NCI-H524 treated with DMSO at 0.1 percent for 48 hours (cell line): ENCODE measurements at places on chromosomes 2 and 18.
A peak's percentile ranks its signal among the peaks of the same experiment; 100 is the strongest.

- DNase-seq = peak; percentile 38
Observed at GRCh38 chr2:128473175-128474035, 154.7 kb upstream of the HS6ST1 start.

DNA sequence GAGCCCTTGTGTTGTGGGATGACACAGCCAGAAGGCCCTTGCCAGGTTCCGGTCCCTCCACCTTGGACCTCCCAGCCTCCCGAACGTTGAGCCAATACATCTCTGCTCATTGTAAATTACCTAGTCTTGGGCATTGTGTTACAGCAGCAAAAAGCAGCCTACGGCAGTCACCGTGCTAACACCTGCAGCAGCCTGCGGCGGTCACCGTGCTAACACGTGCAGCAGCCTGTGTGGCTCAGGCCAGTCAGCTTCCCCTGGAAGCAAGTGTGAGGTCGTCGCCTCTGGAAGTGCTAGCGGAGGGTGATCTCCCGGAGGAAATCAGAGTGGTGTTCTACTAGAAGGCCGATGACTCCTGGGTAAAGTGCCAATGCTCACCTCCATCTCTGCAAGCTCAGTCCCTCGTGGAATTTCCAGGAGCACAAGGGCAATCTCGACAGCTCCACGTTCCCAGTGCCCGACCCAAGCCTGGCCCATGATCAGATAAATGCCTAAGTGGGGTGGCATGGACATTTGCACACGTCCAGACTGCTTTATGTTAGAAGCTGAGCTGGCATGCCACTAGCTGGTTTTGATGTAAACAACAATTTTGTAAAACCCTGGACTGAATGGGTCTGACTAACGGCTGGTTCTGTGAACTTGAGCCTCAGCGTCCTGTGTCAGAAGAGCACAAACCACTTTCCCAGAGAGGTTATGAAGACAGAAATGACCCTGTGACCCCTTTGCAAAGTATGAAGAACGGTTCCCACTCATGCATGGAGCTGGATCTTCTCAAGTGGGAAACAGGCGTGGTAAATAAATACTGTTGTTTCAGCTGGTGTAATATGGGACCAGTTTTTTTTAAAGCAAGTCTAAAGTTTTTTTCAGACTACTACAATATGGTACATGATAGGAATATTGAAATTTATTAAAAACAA, 11.4 kb upstream of the CNDP1 start:
- DNase-seq = no peak

DNA sequence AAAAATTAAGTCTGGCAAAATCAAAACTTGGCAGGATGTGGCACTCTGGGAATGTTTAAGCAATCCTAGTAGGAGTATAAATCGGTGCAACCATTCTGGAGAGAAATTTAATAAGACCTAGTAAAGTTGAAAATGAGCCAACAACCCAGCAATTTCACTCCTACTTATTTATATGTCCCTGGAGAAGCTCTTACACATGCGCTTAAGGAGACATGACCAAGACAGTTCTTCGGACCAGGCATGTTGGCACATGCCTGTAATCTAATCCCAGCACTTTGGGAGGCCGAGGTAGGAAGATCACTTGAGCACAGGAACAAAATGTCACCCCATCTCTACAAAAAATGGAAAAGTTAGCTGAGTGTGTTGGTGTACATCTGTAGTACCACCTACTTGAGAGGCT, 374.6 kb upstream of the LYPD1 start:
- DNase-seq = no peak

DNA sequence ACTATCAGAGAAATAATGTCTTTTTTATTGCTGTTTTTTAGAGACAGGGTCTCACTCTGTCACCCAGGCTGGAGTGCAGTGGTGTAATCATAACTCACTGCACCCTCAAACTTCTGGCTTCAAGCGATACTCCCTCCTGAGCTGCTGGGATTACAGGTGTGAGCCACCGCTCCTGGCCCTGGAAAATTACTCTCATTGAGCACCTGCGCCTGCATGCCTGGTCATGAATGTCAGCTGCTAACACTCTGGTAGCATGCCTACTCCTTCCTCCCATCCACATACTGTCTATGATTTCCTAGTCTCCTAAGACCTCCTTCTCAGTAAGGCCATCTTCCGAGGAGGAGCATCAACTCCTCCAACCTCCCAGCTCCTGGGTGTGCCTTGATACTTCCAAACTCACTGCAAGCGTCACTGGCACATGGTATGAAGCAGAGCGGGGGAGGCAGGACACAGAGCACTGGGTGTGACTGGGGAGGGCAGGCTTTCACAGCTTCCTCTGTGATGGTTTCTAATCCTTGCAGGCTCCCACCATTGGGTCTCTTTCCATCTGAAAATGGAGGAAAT, 1.6 kb upstream of the MAP2 start:
- DNase-seq = no peak

GRCh38 chr2:54559593-54560145, 103.5 kb downstream of the SPTBN1 start:
- no peak for DNase-seq

DNA sequence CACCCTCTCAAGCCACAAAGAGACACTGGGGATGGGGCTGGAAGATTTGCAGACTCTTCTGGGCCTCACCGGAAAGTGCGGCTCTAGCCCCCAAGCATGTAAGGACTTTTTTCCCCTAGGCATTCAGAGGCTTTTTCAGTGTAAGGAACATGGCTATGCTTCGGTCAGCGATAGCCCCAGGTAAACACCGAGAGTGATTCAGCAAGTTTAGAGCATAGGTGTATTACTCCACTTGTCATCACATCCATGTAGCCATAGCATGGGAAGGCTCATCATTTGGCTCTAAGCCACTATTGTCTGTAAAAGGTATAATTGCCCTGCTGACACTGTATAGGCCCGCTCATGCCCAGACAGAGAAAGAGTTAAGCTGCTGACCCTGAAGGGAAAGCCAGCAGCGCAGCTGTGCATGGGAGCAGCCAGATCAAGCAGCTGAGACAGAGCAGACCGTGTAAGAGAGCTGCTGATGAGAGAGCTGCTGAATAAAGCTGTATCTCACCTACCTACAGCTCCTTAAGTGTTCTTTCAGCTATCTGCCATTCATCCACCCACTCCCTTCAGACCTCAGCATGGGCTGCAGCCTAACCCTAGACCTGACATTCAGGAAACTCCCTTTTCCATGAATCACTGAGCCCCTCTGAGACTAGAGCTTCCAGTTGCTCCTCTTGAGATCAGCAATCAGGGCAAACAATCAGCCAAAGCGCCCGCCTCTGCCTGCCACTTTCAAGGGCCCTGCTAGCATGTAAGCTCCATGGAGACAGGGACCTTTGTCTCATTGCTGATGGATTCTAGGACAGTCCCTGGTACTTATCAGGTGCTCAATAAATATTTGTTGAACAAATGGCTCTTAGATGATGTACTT, 25.5 kb downstream of the LGALSL start:
- DNase-seq = no peak
